Left renal cortex interstitium (tissue), 4 donors: ENCODE measurements at places on chromosomes 7 and 10. TPM values are rescaled to one million over a fixed set of nuclear protein-coding genes. Genes with fewer than 3 reads are reported as not detected.

The ITIH5 gene
- polyA plus RNA-seq = 24.5 TPM

DNA sequence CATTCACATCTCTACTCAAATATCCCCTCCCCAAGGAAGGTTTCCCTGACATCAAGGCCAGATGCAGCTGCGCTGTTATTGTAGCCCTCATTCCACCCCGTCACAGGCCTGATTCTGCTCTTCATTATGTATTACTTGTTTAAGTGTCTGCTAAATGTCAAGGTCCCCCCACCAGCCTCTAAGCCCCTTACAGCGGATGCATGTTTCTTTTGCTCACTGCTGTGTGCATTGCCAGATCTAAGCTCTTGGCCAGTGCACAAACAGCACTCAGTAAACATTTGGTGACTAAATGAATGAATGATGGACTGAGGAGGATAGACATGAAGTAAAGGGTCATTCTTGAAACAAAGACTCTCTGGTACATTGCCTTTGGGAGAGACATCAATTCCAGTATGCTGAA, 90.6 kb downstream of the NEBL start:
- DNase-seq = no peak

GRCh38 chr7:5629941-5630340, 151.5 kb downstream of the RNF216 start:
- DNase-seq = no peak

The NACAD gene
- polyA plus RNA-seq = 9.8 TPM

- no peak for DNase-seq
Measured at GRCh38 chr10:104434601-104435000, 81.0 kb downstream of the CFAP58 start.

- no peak for DNase-seq
Measured at GRCh38 chr7:26663874-26664273, 200.5 kb downstream of the SKAP2 start.

DNA sequence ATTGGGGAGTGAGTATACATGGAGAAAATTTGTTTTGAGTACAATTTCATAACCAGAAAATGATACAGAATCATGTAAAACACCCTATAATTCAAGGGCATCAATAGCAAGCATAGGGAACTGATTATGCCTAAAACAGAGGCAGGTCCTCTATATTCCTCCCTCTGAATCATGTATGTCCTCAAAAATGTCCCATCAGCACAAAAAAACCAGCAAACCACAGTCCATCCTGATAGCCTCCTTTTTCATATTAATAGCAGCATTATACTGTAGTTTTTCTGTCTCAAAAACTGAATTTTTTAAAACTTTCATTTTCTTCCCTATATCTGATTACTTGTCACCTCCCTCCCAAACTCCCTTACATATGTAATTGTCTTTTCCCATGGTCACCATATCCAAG, 1057.3 kb downstream of the CNTNAP2 start:
- DNase-seq = no peak
